ENCODE measurements at places on chromosomes 6 and 20.

- DNase-seq, result no peak
These were observed at the start of gene PRRT1 for GRCh38 chr6:32151863-32152768. TSS of gene PRRT1 (minus strand) at chr6:32151939. CDS start at chr6:32151827, 112 bp downstream.

DNA sequence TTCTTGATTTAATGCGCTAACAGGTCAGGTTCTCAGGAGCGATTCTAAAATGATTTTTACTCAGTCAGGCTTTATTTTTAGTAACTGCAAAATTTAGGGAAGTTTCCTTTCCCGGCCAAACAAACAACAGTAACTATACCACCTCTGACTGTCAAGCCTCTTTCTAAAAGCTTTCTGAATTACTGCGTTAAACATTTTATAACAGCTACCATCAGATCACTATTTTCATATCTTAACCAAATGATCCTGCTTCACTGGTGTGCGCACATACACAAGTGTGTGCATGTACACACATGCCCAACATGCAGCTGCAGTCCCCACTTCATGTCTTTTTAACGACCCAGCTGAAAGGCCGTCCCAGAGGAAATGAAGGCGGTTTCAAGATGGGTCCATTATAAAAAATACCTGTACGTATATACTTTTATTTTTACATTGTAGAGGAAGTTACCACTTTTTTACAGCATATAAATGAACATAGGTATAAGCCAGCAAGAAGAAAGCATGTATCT, 25.0 kb downstream of the TMEM242 start:
- no peak for DNase-seq

GRCh38 chr6:40977695-40978094, 61.3 kb downstream of the UNC5CL start:
- DNase-seq, result no peak

DNA sequence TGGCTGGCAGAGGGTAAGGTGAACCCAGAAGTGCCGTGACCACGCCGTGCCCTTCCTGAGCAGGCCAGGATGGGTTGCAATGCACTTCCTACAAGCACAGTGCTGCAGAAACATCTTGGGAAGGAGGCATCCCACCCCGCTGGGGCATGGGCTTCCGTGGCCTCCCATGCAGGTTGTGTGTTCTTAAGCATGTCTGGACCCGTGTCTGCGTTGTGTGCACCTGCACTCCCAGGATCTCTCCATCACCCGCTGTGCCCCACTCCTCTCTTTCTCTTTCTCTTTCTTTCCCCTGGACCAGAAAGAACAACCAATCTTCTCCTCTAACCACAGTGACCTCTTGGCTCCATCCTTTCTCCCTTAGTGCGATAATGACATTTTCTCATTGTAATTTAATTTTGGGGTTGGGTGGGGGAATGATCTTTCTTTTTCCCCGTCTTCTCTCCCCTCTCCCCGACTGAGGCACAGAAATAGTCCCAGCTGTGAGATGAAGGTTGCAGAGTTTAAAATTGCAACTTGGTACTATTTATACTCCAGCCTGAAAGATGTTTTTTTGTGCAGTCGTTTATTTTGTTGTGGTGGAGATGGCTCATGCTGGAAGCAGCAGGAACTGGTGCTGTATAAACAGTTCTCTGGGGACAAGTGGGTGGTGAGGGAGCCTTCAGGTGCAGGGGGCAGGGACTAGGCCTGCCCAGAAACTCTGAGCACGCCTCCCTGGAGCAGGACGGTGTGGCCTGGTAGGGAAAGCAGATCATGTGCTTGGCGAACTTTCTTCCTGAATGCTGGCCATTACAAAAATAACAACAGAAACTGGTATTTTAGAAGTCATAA, 20.5 kb downstream of the BCAS4 start:
- no peak for DNase-seq

DNA sequence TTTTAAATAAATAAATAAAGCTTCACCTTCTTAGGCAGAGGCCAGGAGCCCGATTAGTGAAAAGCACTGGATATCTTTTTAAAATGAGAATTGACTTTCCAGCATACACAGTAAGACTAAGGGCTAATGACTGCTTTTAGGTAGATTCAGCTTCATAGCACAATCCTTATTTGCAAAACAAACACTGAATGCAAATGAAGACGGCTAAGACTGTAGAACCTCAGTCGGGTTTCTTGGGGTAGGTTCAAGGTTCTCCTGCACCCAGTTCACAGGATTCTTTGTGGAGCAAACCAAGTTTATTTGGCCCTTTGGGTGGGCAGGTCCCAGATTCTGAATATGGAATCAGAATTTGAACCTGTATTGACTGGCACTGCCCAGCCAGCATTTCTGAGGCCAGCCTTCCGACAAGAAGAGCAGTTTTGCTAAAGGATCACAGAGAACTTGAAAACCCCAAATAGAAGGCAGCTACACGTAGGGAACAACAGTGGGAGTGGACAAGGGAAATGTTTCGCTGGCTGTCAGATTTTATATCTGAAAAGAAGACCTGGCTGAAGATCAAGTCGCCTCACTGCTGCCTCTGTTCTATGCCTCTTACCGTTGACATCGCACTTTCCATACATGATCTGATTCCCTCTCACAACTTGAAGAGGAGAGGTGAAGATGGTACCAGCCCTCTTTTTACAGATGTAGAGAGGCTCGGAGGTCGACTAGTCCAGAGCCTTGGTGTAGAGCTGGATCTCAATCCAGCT, 8.2 kb downstream of the TRERF1 start:
- DNase-seq, result no peak
